ENCODE measurements at places on chromosomes 6 and 20.

DNA sequence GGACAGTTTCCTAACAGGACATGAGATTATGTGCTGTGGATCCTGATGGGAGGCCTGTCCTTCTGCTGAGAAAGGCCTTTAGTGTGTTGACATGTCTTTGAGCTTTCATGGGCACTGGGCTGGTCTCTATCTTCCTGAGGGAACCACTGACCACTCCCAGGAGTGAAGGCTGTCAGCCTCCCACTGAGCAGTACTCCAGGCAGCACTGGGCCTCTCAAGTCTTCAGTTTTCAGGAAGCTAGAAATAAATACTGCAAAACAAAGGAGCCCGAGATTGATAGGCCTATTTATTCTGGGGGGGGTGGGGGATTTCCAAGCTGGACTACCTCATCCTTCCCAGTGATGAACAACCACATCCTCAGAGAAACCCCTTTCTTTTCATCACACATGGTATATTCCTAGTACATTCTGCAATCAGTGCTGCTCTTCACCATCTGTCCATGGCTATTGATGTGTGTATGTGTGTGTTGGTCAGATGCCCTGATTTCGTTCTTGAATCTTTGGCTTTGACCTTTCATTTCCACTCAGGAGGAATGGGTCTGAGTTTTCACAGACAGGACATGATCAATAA, 180.9 kb upstream of the SPTLC3 start:
- no peak for DNase-seq

GRCh38 chr20:24530131-24530680, 60.8 kb downstream of the SYNDIG1 start:
- DNase-seq: peak; percentile 58

GRCh38 chr6:14174226-14174625, 56.7 kb downstream of the CD83 start:
- no peak for DNase-seq

DNA sequence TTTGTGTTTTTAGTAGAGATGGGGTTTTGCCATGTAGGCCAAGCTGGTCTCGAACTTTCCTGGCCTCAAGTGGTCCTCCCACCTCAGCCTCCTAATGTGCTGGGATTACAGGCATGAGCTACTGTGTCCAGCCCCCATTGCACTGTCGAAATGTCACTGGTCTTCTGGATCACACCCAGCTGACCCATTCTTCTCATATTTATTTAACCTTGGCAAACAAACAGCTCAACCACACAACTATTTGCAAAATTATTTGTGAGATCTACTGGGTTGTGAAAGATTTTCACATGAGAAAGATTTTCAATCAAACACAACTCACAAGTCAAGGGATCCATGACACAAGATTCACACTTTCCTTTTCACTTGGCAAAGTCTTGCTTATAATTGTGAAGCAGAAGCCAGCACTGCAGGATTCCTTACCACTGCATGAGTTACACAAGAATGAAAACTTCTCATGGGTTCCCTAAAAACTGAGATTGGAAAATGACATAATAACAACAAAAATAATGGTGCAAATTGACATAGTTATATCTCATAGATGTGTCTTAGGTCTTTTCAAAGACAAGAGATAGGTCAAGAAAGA, 2.0 kb upstream of the CST9L start:
- DNase-seq: no peak

GRCh38 chr6:107870381-107870780, 46.3 kb upstream of the SCML4 start:
- DNase-seq: no peak

DNA sequence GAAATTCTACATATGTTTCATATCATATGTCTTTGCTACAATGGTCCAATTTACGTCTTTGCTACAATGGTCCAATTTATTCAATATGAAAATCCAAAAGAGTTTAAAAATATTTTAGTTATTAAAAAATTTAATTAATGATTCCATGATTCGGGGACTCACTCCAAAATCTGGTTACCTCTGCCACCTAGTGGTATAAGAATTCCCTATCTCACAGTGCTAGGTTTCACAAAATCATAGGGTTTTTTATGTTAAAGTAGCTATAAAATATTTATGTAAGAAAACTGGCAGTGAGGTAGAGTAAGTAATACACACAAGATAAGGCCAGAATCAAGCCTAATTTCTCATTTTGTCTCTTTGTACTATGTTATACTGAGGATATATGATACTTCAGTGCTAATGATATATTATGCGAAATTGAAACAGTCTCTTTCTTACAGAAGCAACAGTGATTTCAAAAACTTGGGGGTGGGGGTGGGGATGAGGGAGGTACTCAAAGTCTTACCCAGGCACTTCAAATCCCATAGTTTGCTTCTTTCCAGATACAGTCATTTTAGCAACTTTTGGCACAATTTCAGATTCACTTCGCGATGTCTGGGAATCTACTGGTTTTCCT, 52.3 kb downstream of the HBS1L start:
- DNase-seq: no peak

- DNase-seq: no peak
Measured at GRCh38 chr6:45045253-45045601, 282.9 kb upstream of the RUNX2 start.

DNA sequence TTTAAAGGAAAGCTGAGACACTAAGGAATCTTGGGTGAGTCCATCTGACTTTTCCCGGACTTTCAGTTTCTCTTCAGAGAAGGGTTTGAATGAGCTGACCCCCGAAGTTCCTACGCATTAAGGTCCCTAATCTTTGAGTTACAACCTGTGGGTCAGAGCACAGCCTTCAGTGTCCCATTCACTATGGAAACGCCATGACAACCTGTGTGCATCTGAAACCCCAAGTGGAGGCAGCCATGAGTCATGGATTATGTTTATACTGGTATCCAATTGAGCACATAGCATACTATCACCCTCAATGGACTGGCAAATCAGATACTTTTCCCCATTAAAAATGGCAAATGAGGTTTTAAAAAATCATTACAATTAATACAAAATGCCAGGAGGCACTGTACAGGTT, 11.4 kb downstream of the MYLK4 start:
- DNase-seq: no peak

GRCh38 chr6:112308476-112308875, 38.7 kb upstream of the RFPL4B start:
- no peak for DNase-seq

DNA sequence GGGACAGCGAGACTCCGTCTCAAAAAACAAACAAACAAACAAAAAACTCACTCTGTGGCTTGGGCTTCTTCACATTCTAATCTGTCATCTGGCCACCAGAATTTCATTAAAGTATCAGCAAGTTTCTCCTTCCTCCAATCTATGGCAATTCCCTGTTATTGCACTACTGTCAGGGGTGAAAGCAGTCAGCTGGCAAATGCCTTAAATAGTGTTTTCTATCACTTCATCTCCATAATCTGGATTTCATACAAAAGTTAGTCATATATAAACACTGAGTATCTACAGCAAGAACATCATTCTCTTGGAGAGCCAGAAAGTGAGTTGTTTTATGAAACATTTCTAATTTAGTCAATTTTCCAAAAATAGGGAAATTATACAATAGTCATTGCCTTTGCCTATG, 56.1 kb downstream of the PHACTR3 start:
- no peak for DNase-seq

GRCh38 chr20:61600016-61600415, 348.0 kb downstream of the CDH4 start:
- no peak for DNase-seq

GRCh38 chr6:39263303-39264037, 34.2 kb upstream of the KCNK5 start:
- DNase-seq: no peak

DNA sequence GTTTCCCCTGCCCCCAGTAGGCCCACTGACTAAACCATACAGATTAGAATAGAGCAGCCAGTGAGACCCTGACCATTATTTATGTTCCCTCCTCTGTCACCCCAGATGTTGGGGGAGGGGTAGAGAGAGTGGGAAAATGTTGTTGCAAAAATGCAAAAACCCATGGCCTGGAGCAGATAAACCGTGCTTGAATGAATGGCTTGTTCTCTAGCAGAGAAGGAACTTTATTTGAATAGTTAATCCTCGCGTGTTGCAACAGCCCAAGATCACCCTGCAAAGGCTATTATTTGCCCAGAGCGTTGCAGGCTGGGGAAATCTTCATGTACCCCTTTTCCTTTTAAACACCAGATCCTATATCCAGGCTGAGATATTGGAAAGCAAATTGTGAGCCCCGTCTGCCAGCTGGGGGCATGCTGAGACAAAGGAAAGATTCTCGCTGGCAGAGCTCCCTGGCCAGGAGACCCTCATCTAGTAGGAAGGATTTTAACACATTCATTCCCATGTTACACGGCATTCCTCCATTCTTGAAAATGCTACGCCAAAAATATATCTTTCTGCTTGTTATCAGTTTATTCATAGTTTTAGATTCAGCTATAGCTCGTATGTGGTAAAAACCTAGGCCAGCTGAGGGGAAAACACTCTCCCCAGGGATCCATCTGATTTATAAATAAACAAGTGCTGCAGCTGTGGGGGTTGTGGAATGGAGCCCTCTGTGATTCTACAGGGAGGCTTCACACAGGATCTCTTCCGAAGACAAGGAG, 53.0 kb downstream of the LINC00237 start:
- peak; percentile 36 for DNase-seq

DNA sequence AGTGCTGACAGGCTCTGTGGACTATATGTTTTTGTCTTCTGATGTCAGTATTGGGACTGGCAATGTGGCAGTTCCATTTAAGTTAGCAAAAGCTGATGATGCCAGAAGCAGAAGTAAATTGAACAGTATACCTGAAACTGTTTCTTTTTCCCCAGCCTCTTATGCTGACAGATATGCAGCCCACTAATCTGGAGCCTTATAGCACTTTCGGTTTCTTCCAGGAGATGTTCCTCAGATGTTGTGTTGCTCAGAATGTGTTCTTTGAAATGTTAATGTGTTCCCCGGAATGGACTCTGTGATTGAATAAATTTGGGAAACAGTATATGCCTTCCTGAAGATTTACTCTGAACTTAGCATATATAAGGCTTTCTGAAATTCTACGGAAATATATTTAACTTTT, 80.7 kb upstream of the MRAP2 start:
- DNase-seq: no peak

DNA sequence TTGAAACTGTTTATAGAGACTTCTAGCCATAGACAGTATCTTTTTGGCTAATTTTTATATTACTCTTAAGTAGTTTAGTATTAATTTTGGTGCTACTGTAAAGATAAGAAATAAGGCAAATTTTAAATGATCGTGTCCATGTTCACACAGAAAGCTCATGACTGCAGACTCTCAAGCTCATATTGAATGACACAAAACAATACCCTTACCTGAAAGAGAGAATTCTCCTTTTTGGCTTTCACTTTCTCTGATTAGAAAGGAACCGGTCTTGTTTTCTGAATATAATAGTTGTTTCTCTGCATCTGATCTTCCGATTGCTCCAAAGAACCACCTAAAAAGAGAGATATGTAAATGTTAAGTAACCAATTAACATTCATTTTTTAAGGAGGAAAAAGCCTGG, 57.0 kb downstream of the FRK start:
- DNase-seq: no peak

GRCh38 chr6:129903082-129903481, 42.0 kb upstream of the TMEM244 start:
- DNase-seq: no peak

Data from COR-L47 (cell line).